ENCODE measurements at places on chromosomes 6 and 20. TPM values are rescaled to one million over a fixed set of nuclear protein-coding genes. Genes with fewer than 3 reads are reported as not detected.

The TBXT gene
- total RNA-seq = not detected

The ENPP5 gene
- not detected for total RNA-seq

The PPIL6 gene
- 2.4 TPM for total RNA-seq

- no peak for DNase-seq
These were observed 51.9 kb upstream of the ADTRP start for GRCh38 chr6:11830520-11830919.

DNA sequence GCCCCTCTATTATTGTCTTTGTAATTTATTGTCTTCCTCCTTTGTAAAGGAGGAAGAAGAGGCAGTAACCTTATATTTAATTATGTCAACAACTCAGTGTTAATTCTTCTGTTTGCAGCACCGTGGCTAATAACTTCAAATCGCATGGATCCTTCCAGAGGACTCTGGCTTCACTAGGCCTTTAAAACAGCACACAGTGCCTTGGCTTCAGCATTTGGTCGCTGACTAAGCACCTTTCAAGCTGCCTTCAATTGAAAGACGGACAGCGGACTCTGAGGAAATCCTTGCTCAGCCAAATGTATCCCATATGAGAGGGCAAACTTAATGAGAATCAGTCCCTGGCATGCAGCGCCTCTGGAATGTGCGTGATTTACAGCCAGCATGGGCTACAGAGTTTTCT is 64.2 kb downstream of the SGK1 start:
- peak; percentile 35 for DNase-seq

The TCF19 gene
- total RNA-seq = 62.6 TPM

DNA sequence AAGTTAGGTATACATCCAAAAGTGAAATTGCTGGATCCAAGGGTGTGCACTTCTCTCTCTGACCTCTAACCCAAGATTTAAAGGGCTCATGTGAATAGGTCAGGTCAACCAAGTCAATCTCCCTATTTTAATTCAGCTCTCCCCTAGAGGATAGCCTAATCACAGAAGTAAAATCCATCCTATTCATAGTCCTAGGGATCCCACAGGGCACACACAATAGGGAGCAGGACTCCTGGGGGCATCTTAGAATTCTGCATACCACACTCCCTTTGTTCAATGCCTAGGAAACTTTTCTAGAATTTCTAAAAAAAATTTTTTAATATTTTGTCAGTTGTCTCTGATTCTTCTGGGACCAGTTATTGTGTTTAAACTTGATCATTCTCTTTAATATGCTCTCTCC is 35.1 kb downstream of the CST9L start:
- no peak for DNase-seq

DNA sequence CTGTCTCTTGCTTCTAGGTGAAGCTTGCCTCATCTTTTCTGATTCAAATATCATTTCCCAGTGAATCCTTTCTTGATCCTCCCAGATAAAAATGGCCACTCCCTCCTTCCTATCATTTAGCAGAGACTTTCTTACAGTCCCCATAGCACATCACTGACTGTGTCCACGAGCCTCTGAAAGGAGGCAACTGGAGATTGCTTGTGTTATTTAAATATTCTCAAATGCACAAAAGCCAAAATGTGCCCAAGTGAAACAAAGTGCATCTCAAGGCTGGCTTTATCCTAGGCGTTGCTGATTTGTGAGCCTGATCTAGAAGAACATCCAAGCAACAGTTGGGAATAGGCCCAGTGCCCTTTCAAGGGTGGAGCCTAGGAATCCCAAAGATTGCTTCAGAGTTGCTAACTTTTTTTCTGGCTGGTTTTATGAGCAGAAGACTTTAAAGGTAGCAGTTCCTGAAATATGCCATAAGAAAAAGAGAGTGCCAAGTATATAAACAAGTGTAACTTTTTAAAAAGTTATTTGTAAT is 393.6 kb downstream of the CD83 start:
- DNase-seq = no peak

DNA sequence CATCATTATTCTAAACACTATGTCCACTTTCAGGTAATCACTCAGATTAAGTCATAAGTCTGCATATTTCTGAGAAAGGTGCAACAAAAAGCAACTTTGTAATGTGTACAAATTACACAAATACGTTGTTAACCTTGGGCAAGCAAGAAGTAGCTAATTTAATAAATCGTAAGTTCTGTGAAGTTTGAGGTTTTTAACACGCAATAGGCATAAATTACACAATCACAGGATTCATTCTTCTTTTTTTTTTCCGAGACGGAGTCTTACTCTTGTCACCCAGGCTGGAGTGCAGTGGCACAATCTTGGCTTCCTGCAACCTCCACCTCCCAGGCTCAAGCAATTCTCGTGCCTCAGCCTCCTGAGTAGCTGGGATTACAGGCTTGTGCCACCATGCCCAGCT is 57.2 kb upstream of the F13A1 start:
- no peak for DNase-seq

The FRMD1 gene
- total RNA-seq = not detected

DNA sequence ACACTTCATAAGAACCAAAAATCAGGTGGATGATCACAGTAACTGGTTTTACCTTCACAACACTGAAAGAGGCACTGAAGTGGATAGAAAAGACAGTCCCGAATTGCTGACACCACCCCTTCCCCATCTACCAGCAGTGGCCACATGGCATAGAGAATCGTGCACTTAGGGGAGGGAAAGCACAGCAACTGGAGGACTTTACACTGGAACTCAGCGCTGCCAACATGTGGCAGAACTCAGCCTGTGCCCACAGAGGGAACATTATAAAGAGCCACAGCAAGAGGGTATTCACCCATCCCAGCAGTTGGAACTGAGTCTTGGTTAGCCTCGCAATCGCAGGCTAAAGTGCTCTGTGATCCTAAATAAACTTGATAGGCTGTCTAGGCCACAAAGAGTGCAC is 6.5 kb upstream of the KIAA1586 start:
- DNase-seq = no peak

The CASS4 gene
- total RNA-seq = not detected

- DNase-seq = no peak
These were observed 168.0 kb upstream of the CHD6 start for GRCh38 chr20:41786158-41786557.

The GGTLC1 gene
- not detected for total RNA-seq

The EDN3 gene
- not detected for total RNA-seq

- no peak for DNase-seq
These were observed 31.0 kb downstream of the NPEPL1 start for GRCh38 chr20:58723628-58723984.

GRCh38 chr20:58228484-58229197 is at the start of gene ANKRD60:
ANKRD60 (minus strand) TSS chr20:58228653; CDS start chr20:58228653, 0 bp downstream.
- DNase-seq = no peak

The GJA10 gene
- not detected for total RNA-seq

DNA sequence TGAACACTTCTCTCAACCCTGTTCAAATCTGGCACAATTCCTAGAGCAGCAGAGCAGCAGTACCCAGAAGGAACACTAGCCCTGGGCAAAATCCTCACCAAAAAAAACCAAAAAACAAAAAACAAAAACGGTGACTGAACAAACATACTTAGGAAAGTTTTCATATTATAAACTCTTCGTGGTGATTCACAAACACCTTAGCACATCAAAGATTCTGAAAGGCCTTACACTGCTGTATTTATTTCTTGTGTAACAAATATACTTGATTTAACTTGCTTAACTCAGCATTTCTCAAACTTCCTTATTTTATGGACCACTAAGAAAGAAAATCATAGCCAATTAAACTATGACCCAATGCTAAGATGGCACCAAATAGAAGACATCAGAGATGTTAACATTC is 57.8 kb upstream of the RREB1 start:
- DNase-seq = no peak

The LINC00237 gene
- not detected for total RNA-seq

DNA sequence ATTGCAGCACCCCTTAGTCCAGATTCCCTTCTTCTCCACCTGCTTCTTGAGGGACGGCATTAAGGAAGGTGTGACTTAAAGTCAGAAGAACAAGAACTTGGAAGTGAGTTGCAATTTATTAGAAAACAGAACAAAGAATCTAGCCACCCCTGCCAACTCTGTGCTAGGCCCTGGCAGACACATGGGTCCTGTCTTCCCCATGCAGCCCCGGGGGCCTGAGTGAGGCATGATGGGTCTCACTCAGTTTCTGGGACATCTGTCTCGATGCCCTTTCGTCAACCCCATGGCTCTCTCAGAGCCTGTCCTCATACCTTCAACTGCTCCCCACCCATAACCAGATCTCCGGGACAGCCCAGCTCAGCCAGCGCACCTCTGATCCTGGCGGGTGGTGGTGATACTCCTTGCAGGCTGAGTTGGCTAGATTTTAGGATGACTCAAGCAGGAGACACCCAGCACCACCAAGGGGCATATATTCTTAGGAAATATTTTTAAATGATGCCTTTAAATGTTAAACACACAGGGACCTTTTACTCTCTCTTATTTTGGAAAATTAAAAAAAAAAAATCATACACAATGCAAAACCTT is 143.2 kb upstream of the RNF24 start:
- DNase-seq = no peak

Data from A172 (cell line).